Fibroblast of lung (primary cell): ENCODE measurements at places on chromosomes 3 and 15.
A peak's percentile ranks its signal among the peaks of the same experiment; 100 is the strongest.

DNA sequence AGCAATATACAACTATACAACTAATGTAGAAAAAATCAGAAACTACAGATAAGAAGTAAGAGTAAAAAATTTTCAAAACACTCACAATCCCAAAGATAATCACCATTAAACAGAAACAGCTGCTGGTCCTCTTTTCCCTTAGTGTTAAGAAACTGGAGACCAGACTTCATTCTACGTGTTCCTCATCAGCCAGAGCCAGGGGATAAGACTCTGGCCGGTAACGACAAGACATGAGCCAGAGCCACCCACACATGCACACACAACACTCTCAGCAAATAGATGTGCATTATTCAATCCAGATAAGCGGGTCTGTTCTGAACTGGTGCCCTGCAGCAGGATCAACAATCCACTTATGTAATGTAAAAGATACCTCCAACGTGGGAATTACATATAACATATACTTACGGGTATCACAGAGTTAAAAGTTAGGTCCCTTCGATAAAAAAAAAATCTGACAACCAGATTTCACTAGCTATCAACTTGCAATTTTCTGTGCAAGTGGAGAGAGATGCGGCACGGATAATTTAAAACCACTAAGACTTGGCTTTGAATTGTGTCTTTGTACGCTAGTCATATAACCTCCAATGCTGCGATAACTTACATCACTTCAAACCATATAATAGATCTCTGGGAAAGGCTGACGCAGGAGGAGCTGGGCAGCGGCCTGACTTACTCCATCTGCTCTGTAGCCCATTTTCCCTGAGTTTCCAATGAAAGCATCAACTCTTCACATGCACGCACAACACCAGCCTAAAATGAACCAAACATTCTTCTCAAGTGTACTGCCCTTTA, 17.8 kb downstream of the PRICKLE2 start:
- peak; percentile 76 for DNase-seq

GRCh38 chr3:123246866-123247265, 45.1 kb downstream of the SEC22A start:
- no peak for DNase-seq

GRCh38 chr3:155730843-155731242, 14.0 kb downstream of the PLCH1 start:
- DNase-seq = no peak

- DNase-seq = no peak
Observed at GRCh38 chr3:98450372-98450771, 12.6 kb upstream of the OR5K1 start.

DNA sequence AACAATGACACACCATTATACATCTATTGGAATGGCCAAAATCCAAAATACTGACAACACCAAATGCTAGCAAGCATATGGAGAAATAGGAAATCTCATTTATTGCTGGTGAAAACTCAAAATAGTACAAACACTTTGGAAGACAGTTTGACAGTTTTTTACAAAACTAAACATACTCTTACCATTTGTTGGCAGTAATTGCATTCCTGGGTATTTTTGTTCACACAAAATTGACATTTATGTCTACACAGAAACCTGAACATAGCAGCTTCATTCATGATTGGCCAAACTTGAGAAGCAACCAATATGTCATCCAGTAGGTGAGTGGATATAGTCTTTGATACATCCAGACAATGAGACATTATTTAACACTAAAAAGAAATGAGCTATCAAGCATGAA, 489.9 kb downstream of the PLOD2 start:
- no peak for DNase-seq

GRCh38 chr3:26293329-26293844, 329.2 kb upstream of the LRRC3B start:
- no peak for DNase-seq

DNA sequence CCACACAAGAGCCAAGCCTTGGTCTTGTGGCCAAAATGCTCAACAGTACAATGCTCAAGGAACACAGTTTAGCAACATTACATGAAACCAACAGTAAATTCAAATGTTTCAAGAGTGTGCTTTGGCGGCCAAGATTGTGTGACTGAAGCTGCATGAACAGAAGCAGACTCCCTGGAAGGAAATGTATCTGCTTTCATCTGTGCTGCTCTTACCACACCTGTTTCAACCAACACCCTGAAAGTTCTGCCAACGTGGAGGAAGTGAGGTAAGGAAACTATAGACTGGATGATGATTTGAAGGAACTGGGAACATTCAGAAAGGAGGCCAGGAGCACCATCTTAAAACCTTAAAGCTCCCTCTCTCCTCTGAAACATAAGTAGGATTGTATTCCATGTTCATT, 55.7 kb downstream of the MB21D2 start:
- no peak for DNase-seq

DNA sequence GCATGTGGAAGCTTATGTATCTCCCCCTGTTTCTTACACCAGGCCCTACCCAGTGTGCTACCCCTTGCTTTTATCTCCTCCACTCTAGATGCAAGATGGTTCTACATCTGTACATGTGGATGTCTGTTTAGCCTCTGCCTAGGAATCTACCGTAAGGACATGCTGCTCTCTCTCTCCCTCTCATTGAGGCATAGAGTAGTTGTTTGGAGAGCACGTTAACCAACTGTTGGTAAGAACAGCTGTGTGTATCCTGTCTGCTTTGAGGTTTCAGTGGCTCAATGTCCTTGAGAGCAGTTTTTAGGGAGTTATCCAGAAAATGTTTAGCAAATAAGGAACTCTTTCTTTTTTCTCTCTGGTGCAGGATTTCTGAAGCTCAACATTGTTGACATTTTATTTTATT, 152.8 kb downstream of the DNAJB8 start:
- no peak for DNase-seq

DNA sequence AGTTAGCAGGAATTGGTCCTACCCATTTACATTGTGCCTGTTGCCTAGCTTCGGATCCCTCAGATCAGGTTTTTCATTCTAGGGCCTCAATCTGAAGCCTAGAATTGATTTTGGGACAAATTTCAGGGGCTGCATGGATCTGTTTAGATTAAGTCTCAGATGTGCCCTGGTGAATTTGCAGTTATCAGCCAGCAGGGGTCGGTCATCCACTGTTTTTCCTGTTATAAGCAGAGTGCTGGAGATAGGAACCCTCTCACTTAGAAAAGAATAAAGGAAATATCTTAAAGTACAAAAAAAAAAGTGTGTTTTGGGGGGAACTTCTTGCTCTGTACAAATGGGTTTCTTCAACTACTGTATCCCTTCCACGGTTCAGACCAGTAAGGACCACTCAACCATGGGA, 212.5 kb downstream of the BCHE start:
- peak; percentile 3 for DNase-seq

- DNase-seq = no peak
Observed at GRCh38 chr3:169746924-169747323, 17.9 kb downstream of the TERC start.

GRCh38 chr15:45714590-45715488, 80.0 kb downstream of the SQOR start:
- DNase-seq = peak; percentile 21

- no peak for DNase-seq
Observed at GRCh38 chr3:15449489-15450224, 22.3 kb downstream of the EAF1 start.

- DNase-seq = no peak
Observed at GRCh38 chr3:104989878-104990277, 376.8 kb upstream of the ALCAM start.

- DNase-seq = peak; percentile 78
Observed at GRCh38 chr3:175386630-175387029, 527.5 kb downstream of the NAALADL2 start.

DNA sequence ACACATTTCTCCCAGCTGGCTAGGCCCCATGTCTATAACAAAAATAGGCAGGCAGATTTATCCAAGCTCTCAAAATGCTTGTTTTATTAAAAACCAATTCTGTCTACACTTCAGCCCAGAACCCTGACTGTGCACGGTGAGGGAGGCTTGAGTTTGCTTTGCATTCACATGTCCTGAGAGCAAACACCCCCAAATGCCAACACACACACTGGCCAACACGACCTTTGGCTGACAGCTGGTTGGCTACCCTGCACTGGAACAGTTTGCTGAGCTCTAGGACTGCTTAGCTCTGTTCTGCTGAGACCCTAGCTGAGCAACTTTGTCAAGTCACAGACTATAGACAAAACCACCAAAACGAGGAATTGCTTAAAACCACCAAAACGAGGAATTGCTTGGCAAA, 3.6 kb downstream of the STIMATE start:
- DNase-seq = no peak

- no peak for DNase-seq
Observed at GRCh38 chr3:97662762-97663161, 101.8 kb upstream of the ARL6 start.

- DNase-seq = peak; percentile 87
Observed at GRCh38 chr15:29925227-29926082, 103.2 kb upstream of the TJP1 start.

DNA sequence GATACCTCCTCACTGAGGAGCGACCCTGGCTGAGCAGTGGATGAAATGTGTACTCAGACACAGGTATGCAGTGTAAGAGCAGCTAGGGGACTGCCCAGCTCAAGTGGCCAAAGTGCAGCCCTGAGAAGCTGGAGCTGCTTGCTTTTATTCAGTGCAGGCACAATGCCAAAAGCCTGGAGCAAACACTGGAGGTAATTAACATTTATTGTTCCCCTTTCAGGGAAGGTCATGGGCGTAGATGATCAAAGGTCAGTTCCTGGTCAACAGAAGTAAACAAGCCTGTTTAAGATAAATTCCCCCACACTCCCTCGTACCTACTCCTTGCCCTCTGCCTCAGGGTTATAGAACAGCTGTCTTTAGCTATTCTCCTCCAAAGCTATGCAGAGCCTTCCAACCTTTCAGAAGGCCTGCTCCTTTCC, 17.5 kb downstream of the PLA2G4F start:
- no peak for DNase-seq

- no peak for DNase-seq
Observed at GRCh38 chr15:66912441-66912840, 153.0 kb upstream of the SMAD3 start.

GRCh38 chr3:62863648-62864047, 11.6 kb downstream of the CADPS start:
- DNase-seq = no peak

DNA sequence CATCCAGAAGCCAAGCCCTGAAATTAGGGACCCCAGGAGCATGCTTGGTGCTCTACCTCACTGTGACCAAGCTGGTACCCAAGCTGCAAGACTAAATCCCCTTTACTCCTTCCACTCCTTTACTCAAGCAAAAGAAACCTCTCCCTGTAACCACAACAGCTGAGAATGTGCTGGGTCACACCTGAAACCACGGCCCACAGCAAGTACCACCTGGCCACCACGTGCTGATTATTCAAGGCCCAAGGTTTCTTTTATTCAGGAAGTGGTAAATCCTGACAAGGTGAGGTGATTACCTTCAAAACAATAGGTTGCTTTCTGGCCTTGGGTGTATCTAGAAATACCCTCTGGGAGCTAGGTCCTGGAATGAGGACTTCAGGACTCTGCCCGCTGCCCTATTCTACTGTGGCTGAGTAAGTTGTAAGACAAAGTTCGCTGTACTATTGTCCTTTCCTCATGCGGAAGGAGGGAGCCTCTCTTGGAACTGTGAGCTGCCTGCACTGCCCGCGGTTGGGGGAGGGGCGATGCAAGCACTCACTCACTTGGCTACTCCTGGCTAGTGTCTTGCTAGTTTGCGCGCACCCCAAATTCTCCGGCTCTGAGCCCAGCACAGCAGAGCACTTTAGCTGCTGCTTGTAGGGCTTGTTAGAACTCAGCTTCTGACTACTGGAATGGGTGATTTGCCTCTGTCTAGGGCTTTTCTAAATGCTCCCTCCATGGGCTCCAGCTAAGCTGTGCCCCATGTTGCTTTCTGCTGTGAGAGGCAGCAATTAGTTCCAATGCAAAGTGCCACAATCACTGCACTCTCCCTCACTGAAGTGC, 487.1 kb upstream of the CNTN3 start:
- DNase-seq = no peak

- no peak for DNase-seq
Observed at GRCh38 chr3:89300526-89300925, 193.1 kb downstream of the EPHA3 start.

- no peak for DNase-seq
Observed at GRCh38 chr15:47158573-47158972, 558.7 kb upstream of the SEMA6D start.

DNA sequence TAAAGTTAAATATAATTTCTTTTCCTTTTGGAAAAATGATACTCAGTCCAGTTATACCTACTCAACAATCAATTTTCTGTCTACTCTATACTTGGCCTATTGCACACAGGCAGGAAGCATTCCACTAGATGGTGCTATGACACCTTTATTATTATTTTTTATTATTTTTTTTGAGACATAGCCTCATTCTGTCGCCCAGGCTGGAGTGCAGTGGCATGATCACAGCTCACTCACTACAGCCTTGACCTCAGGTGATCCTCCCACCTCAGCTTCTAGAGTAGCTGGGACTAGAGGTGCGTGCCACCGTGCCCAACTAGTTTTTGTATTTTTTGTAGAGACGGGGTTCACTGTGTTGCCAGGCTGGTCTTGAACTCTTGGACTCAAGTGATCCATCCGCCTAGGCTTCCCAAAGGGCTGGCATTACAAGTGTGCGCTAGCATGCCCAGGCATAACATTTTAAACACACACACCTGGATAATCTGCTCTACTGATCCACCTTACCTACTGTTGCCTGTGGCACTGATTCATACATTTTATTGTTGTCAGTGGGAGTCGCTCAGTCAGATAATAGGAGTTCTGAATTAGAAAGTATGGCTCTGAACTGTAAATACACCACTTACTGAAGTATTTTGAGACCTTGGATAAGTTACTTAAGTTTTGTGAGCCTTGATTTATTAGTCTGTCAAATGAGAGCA, 56.2 kb downstream of the EIF3J start:
- DNase-seq = no peak

DNA sequence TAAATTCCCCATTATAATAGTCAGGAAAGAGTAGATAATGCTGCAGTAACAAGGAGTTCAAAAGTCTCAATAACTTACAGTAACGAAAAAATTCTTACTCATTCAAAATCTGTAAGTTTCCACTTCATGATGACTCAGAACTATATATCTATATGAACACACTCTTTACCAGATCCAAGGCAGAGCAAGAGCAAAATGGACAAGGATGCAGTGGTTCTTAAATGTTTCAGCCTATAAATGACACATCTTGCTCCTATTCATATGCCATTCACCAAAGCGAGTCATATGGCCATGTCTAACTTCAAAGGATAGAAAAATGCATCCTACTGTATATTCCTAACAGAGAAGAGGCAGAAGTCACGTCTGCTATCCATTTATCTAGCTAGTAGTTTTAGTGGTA, 787.7 kb downstream of the NAALADL2 start:
- DNase-seq = no peak

DNA sequence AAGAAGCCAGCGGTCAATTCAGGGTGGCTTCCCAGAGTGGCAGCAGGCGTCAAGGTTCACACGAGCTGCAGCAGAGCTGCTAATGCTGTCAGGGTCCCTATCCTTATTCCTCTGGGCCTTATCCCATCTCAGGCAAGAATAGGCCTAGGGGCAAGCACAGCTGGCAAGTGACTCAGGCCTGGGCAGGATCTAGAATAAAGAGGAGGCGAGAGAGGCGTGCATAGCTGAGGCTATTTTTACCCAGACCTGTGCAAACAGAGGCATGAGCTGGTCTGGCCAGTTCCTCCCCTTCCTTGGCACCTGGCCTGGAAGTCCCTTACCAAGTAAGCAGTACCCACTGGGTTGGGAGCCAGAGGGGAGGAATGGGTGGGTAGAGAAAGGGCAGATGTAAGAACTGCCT, 12.2 kb upstream of the VIPR1 start:
- no peak for DNase-seq
